ENCODE measurements at places on chromosomes 4 and X.

- no peak for DNase-seq
Observed at GRCh38 chr4:184850431-184851199, 24.8 kb upstream of the ACSL1 start.

DNA sequence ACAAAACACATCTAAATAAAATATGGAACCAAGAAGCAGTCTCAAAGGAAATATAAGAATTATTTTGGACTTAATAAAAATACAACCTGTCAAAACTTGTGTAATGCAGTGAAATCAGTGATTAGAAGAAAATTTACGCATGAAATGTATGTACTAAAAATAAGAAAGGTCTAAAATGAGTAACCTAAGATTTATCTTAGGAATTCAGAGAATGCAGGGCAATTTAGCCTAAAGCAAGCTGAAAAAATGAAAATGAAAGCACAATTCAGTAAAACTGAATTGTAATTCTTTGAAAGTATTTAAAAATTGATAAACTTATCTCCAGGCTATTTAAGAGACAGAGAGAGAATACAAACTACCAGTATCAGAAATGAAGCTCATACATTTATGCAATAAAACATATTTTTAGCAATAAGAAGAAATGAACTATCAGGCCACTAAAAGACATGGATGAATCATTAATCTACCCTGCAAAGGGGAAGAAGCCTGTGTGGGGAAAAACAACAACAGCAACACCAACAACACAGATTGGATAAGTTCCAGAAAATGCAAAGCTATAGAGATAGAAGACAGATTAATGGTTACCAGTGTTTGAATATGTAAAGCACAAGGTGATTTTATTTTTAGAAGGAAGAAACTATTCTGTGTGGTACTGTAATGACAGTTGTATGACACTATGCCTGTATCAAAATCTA lies 442.0 kb upstream of the ADGRL3 start:
- DNase-seq, result no peak

DNA sequence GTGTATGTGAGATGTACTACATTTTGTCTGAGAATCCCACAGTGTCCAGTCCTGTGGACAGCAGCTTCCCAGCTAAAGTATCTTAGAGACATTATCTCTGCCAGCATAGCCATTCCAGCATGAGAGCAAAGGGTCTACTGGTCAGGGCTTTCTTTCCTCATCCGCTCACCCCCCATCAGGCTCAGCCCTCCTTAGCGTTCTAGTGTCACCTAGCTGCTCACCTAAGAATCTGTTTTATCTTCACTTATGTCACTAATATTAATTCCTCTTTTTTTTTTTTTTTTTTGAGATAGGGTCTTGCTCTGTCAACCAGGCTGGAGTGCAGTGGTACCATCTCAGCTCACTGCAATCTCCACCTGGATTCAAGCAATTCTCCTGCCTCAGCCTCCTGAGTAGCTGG lies 15.6 kb downstream of the RUFY3 start:
- no peak for DNase-seq

DNA sequence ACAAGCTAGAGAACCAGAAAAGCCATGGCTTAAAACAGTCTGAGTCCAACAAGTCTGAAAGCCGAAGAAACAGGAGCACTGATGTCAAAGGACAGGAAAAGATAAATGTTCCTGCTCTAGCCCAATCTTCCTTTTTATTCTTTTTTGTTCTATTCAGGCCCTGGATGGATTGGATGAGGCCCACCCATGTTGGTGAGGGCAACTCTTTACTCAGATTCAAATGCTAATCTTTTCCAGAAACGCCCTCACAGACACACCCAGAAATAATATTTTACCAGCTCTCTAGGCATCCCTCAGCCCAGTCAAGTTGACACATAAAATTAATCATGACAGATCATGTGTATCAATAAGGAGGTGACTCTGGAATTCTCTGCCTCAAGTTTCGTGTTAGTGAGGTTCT lies 1002.7 kb downstream of the STPG2 start:
- no peak for DNase-seq

GRCh38 chr4:142465526-142465925 lies 380.6 kb downstream of the INPP4B start:
- DNase-seq, result no peak

DNA sequence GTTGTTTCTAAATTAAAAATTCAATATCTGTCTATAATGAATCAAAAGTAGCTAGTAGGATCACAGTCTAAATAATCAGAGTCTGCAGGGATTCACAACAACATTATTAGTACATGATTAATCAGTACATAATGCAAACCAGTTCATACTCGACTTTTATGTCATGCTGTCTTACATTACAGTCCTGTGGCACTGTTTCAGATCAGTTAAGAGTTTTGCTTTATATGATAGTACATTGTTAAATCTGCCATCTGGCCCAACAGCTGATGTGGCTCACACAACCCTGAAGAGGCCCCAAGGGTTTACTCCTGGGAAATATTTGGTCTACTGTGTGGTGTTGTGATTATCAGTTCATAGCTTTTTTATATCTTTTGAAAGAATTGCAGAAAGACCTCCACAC lies 247.1 kb upstream of the ETNPPL start:
- no peak for DNase-seq

DNA sequence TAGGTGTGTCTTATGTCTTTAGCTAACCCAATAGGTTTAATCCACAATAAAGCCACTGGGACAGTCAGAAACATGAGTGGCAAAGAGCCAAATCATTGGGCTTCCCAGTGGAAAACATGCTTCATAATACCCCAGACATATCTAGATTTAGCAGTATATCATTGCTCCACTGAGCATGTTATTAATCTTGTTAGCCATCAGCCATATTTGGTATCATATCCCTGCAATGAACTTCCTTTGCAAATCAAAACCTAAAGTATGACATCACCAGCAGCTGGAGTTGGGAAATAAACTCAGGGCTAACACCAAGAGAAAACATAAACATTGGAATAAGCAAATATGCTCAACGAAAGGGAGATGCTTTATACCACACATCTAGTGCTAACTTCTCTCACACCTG lies 280.8 kb upstream of the NOCT start:
- DNase-seq, result no peak

DNA sequence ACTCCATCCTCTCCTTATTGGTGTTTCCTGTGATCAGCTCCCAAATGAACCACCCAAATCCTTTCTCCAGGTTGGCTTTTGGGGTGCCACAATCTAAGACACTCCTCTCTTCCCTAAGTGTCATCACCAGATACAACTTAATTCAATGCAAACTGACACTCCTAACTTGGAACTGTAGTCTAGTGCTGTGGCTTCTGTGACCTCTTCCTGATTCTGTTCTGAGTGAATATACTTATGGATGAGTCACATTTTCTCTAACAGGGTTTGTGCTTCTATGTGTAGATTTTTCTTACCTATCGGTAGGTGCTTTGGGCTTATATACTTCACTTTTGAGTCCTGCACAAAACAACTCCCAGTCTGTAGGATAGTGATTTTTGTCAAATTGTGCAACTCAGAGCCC lies 141.3 kb upstream of the MAOA start:
- DNase-seq, result no peak

DNA sequence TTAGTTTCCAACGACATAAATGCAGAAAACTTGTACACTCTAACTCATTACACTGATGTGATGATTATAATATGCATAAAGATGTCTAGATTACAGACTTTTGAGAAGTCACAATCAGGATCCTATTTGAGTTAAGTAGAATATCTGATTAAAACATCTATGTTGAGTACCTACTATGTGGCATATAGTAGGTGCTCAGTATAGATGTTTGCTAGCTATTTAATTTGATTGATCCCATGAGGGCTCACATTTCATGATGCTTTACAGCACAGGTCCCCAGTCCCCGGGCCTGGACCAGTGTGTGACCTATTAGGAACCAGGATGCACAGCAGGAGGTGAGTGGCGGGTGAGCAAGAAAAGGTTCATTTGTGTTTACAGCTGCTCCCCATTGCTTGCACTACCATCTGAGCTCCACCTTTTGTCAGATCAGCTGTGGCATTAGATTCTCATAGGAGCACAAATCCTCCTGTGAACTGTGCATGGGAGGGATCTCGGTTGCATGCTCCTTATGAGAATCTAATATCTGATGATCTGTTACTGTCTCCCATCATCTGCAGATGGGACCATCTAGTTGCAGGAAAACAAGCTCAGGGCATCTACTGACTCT lies 33.0 kb upstream of the CXCL8 start:
- no peak for DNase-seq
